ENCODE measurements at places on chromosomes 13 and 19.

DNA sequence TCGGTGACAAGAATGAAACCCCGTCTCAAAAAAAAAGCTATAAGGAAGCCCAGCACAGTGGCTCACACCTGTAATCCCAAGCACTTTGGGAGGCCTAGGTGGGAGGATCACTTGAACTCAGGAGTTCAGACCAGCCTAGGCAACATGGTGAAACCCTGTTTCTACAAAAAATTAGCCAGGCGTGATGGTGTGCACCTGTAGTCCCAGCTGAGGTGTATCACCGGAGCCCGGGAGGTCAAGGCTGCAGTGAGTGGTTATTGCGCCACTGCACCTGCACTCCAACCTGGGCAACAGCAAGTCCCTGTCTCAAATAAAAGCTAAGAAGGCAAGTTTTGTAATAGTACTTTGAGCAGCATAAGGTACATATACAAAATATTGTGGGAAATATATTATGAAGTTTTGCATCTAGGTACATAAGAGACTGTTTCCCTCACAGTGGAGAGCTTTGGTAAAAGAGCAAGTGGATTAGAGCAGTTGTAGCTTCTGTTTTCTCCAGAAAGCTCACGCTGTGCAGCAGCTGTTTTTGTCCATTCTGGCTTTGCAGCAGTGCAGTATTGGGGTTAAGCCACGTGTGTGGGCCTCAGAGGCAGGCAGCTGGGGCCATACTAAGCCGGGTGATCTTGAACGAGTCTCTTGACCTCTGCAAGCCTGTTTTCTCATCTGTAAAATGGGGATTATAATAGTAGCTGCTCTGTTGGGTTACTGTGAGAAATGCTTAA is 35.4 kb downstream of the ARHGAP35 start:
- DNase-seq = no peak

DNA sequence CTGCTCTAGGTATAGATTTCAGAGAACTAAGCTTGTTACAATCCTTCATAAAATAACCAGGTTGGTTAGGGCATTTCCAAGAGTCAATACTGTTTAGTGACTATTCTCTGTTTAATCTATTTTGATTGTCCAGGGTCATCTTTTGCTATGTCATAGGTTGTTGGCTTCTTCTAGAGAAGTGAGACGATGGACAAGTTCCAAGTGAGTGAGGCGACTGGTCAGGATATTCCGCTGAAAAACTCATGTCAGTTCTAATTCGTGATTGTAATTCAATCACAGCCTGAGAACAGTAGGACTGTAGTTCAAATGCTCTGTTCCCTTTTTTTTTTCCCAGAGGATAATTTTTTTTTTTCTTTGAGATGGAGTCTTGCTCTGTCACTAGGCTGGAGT is 15.8 kb upstream of the ALOX5AP start:
- DNase-seq = no peak

DNA sequence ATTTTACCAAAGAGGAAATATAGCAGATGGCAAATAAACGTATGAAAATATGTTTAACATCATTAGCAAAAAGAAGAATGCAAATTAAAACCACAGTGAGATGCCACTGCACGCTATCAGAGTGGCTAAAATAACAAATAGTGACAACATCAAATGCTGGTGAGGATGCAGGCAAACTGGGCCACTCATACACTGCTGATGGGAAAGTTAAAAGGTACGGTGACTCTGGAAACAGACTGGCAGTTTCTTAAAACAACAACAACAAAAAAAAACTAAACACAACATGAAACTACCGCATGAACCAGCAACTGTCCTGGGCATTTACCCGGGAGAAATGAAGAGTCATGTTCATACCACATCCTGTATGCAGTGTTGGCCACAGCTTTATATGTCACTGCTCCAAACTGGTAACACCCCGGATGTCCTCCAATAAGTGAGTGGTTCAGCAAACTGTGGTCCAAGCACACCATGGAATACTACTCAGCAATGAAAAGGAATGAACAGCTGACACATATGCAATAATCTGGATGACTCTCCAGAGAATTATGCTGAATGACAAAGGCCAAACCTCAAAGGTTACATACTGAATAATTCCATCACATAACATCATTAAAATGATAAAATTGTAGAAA is 22.3 kb downstream of the EPS15L1 start:
- DNase-seq = peak; percentile 68

DNA sequence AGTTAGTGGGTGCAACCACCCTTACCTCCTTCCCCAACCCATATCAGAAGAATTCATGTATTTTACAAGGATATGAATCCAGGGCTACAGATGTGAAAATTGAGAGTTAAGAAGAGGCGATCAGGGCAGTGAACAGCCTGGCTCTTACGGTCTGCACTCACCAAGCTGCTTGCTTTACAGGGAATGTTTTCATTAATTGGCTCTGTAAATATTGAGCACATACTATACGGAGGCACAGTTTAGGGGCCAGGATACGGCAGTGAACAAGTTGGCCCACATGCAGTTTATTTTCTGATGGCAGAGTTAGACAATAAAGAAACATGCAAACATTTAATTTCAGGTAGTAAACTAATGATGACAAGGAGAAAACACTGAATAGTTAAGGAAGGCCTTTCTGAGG is 6.4 kb downstream of the POLR1D start:
- no peak for DNase-seq

- no peak for DNase-seq
Measured at GRCh38 chr19:38172001-38172400, 52.0 kb downstream of the DPF1 start.

- no peak for DNase-seq
Measured at GRCh38 chr13:73733706-73734105, 400.5 kb downstream of the KLF12 start.

GRCh38 chr13:25503856-25504255 is 132.1 kb downstream of the ATP8A2 start:
- DNase-seq = no peak

DNA sequence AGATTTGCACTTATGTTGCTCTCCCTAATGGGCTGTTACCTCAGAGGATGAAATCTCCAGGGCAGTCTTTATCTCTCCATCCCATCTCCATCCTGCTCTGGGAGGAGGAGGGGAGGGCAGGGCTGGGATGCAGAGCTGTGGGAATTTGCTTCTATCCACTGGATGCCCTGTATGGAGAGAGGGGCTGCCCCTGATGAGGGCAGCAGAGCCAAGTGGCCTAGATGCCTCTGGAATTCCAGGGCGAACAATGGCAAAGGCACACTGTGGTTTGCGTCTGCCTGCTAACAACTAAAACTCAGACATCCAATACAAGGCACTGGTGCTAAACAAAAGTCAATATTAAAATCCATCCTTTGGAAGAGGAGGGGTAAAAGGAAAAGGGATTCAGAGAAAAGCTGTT is 165.1 kb downstream of the COG6 start:
- DNase-seq = no peak

GRCh38 chr13:38519229-38519911 is 167.5 kb upstream of the FREM2 start:
- DNase-seq = no peak

- DNase-seq = no peak
Measured at GRCh38 chr19:19944583-19944880, 43.8 kb downstream of the ZNF93 start.

DNA sequence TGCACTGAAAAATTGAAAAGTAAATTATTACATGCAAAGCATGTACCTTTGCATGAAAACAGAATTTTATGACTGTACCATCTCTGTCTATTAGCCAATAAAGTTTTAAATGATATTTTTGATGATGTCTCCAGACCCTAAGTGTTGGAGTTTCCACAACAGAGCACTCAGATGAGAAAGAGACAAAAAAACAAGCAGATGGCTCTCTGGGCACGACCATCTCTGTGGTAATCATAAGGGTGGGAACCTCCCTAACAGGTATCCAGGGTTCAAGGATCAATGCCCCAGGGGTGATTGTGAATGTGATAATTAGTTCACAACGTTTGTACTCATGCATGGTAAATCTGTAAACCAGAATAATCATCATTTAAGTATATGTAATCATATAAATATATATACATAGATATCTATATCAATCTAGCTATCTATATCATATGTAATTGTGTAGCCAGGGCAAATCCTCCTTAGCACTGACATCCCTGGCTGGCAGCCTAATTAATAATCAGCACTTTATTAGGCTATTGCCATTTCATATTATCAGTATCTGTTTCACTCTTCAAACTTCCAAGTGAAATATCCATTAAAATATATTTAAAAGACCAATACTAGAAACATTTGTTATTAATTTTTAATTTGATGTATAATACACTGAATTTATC is 41.2 kb upstream of the FAM124A start:
- no peak for DNase-seq

DNA sequence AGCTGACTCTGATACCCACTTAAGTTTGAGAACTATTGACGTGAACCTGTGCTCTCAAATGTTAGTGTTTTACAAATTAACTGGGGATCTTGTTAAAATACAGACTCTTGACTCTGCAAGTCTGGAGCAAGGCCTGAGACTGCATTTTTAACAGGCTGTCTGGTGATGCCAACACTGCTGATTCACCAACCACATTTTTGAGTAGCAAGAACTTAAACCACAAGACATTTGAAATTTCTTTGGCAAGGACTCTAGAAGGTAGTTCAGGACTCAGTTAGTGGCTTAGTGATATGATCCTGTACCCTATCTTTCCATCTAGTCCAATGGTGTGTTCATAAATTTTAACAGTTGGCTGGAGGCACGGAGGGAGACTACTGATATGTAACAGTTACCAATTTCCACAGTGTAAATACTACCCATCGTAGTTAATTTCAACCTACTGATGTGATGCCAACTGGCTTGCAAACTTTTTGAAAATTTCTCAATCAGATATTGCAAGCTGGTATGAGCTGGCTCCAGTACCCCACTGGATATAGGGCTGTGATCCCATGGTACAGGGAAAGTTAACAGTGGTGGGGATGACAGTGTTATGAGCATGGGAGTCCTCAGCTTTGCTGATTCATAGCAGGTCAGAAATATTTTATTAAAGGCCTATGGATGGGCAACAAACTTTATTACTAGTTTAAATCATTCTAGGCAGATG is 255.1 kb downstream of the TBC1D4 start:
- no peak for DNase-seq

DNA sequence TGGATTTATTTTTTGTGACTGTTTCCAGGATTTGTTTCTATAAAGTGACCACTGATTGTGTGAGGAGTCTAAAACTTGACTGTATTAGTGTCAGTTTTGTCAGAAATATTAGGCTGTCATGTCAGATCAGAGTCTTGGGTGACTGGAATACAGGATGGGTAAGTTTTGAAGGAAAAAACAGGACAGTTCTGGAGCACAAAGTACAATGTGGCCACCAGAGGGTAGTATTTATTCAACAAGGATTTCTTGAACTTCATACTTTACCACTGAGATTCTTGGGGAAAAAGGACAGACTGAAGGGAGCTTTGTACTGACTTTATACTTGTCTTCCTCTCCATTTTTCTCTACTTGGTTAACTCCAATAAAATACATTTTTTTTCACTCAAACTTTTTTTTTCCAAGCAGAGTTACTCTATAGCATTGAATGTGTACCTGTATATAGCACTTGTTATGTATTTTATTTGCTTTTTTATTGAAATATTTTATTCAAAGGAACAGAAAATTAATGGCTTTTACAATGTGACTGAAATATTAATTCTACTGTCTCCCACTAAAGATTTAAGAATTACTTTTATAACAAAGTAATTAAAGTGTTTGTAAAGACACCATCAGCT is 51.1 kb downstream of the LMO7 start:
- DNase-seq = no peak

- no peak for DNase-seq
Measured at GRCh38 chr19:13610039-13610691, 103.9 kb upstream of the CACNA1A start.

DNA sequence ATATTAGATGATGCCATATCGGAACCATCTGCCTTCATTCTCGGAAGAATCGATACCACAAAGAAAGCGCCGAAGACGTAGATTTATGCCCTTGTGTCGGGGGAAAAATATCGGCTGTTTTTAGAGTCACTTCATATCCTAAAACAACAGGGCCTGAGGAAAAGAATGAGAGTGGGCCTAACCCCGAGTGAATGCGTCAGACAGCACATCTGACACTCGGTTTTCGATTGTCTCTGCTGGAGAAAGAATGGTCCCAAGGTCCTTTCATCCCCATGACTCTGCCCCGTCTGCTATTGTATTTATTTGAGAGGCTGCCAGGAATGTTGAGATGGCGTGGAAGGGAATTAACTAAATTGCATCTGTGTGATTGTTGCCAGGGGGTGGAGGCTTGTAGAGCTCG is 46.1 kb downstream of the CHST8 start:
- no peak for DNase-seq

DNA sequence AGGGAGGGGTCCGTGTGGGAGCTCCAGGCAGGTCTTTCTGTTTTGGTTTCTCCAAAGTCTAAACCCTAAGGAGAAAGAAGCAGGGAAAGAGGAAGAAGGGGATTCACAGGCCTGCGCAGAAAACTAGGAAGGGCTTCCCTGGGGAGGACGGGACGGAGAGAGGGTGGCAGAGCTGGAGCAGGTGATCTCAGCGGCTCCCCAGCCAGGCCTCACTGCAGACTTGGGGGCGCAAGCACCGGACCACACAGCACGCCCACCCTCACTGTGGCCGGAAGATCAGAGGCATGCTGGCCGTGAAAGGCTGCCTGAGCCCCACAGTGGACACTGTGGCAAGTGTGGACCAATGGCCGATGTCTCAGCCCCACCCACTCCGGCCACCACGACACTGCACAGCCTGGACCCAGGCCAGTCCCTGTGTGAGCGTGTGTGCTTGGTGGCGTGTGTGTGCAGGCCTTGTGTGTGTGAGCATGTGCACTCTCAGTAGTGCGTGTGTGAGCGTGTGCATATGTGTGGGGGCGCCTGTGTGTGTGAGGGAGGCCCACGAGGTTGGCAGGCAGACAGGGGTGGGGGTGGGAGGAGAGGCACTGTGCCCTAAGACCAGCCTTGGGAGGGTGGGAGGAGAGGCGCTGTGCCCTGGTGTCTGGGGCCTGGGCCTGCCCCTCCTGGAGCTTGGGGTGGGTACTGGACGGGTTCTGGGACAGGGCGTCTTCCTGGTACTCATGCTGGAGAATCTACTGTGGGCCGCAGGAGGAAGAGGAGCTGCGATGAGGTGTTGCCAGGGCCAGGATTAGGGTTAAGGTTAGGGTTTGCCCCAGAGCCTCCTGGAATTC is 15.4 kb upstream of the TMEM255B start:
- DNase-seq = no peak

GRCh38 chr13:99028890-99029289 is 51.0 kb upstream of the DOCK9 start:
- no peak for DNase-seq

DNA sequence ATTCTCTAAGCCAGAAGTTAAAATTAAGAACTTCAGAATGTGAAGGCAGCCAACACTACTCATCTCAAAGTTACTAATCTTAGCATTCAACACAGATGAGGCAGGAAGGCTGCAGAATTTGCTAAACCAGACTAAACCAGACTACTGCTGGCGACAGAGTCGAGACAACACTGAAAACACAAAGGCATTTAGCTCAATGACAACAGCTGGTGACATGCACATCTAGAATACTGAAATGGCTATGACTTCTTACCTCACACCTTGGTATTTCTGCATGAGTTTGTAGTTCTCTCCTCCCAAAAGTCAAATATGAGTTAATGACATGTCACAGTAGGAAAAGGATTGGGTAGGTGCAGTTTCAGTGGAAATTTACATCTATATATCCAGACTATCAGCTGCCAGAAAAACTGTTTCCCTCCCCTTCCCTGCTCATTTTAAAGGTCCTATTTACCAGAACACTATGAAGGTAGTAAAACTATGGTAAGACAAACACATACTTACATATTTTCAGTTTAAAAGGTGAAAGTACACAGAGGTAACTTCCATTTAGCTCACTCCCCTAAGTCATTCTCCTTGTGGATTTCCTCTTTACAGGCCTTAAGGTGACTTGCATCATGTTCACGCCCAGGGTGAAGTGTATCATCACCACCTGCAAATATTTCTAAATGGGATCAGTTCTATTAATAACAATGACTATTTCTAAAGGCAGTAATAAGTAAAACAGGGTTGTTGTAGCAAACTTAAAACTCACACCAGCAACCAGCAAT is 21.4 kb downstream of the FOXO1 start:
- no peak for DNase-seq

Measured in GM18507 (cell line).